ENCODE measurements at places on chromosomes 16 and 17.
A peak's percentile ranks its signal among the peaks of the same experiment; 100 is the strongest.

- DNase-seq = no peak
These were observed 155.1 kb downstream of the CHD9 start for GRCh38 chr16:53209877-53210276.

DNA sequence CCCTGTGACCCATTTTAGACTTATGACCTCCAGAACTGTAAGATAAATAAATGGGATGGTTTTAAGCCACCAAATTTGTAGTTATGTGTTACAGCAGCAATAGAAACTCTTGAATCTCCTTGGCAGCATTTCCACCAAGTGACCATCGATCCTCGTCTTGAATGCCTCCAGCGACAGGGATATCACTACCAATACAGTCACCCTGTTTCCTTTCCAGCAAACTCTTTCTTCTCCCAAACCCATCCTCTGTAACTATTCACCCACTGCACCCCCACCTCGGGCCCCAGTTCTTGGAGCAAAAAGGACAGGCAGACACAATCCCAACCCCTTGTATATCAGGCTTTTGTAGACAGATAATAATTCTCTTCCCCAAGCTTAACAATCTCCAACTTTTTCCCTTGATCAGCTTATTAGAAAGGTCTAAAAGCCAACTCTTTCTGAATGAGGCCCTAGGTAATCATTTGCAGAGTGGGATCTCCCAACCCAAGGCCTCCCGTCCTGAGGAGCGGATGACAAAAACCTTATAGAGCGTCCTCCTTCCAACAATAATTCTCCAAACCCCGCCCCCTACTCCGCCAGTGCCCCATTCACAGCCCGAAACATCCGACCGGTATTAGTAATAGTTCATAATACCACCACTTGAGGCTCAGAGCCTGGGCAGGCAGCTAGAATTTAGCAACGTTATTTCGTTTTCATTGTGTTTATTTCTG lies 14.7 kb upstream of the PLLP start:
- peak; percentile 79 for DNase-seq

- no peak for DNase-seq
These were observed 501.4 kb upstream of the WSB1 start for GRCh38 chr17:26792486-26792885.

DNA sequence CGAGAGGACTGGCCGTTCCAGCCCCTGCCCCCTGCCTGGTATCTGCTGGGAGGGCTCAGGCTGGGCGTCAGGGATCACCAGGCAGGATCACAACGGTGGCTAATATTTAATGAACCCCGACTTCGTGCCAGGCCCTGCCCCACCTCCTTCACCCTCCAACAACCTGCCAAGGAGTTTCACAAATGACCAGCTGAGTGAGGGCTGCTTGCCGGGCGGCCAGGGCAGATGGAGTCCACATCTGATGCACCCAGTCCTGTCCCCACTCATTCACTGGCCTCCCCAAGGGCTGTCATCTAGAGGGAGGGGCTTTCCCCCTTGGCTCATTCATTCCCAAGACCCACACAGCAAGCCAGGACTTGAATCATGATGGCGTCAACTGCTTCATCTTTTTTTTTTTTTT lies 17.5 kb downstream of the UBALD1 start:
- DNase-seq = no peak

DNA sequence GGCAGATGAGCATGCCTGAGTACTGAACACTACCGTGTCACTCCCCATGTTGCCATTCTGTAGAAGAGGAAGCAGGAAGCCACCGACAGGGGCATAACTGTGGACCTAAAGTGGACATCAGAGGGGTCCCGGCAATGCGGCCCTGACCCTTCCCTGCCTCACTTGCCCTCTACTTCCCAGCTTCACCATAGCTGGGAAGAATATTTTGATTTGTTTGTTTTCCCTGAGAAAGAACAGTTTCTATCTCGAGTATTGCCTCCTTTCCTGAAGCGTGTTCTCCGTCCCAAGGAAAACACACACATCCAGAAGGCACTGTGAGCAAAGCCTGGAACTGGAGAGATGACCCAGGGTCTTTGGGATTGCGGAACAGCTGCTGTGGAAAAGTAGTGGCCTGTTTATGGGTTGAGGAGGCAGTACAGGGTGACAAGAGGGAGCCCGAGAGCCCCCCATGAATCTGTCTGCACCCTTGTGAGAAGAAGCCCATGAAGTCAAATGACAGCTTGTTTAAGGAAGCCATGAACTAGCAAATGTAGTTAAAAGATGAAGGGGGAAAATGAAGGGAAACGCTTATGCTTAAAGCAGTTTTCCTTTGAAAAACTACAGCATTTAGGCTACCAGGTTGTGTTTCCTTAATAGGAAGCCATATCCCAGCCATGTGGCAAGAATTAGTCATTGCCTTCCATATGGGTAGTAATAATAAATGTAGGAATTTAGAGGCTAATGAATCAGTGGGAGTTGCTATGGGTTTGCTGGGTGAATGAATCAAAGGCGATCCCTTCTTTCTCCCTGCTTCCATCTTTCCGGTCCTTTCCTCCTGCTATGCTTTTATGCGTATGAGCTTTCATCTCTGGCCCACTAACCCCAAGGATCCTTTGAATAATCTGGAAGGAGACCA lies 90.0 kb upstream of the TBX2 start:
- no peak for DNase-seq

DNA sequence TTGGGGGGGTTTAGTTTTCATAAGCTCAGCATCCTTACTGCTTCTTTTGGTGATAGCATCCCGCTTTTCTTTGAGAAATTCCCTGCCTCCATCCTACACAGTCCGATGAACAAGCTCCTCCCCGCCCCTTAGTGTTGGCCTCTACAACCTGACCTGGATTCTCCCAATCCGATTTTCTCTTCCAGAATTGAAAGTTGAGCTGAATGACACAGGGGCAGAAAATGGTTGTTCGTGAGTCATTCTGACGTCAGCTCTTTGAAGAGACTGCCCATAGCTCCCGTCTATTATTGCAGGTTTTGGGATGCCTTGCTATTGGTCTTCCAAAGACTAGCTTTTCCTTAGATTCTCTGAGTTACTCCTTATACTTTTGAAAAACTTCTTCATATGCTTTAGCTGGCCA lies 279.7 kb downstream of the SLC39A11 start:
- DNase-seq = no peak

All from NCI-H524 treated with DMSO at 0.1 percent for 48 hours (cell line).